ENCODE measurements at places on chromosomes 1 and 21. TPM values are rescaled to one million over a fixed set of nuclear protein-coding genes. Genes with fewer than 3 reads are reported as not detected.

SEMA6C gene
- 2.8 TPM for total RNA-seq

WDR64 gene
- total RNA-seq, result not detected

LCE1F gene
- total RNA-seq, result not detected

AADACL3 gene
- not detected for total RNA-seq

FAM72D gene
- 18.1 TPM for total RNA-seq

CLEC20A gene
- total RNA-seq, result not detected

MCOLN2 gene
- total RNA-seq, result 37.4 TPM

SYDE2 gene
- 3.5 TPM for total RNA-seq

AIRE gene
- not detected for total RNA-seq

DNA sequence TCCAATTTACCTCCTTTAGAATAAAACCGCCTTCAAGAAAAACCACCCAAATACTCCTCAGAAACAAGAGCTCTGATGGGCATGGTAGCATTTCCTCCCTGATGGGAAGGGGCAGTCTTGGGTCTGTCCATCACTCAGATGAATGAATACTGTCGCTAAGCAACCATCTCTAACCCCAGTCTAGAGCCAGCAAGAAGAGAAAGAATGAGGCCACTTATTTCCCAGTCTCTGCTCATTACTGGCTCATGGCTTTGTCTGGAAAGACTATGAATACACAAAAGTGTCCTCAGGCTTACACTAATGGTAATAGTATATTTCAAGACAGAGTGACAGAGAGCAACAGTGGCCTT, 51.0 kb upstream of the F3 start:
- DNase-seq, result no peak

DNA sequence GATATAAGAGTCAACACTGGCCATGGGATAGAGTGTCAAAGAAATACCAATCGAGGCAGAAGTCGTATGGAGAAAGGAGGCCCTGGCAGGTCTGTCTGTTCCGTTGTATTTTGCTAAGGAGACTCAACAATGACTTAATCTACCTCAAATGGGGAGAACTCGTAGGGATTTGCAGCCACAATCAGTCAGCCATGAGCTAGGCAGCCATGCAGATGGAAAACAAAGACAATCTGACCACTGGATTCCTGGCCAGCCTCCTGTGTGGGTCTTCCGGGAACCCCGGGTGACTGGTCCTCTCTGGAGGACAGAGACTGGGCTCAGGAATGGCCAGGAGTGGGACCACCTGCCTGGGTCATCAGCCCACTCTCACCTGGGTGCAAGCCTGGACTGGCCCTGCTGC, 167.8 kb downstream of the ETS2 start:
- DNase-seq, result no peak

- DNase-seq, result no peak
Measured at GRCh38 chr1:36159614-36160387, 3.8 kb downstream of the MAP7D1 start.

GRCh38 chr1:6731905-6732304, 30.3 kb upstream of the DNAJC11 start:
- DNase-seq, result no peak

DNA sequence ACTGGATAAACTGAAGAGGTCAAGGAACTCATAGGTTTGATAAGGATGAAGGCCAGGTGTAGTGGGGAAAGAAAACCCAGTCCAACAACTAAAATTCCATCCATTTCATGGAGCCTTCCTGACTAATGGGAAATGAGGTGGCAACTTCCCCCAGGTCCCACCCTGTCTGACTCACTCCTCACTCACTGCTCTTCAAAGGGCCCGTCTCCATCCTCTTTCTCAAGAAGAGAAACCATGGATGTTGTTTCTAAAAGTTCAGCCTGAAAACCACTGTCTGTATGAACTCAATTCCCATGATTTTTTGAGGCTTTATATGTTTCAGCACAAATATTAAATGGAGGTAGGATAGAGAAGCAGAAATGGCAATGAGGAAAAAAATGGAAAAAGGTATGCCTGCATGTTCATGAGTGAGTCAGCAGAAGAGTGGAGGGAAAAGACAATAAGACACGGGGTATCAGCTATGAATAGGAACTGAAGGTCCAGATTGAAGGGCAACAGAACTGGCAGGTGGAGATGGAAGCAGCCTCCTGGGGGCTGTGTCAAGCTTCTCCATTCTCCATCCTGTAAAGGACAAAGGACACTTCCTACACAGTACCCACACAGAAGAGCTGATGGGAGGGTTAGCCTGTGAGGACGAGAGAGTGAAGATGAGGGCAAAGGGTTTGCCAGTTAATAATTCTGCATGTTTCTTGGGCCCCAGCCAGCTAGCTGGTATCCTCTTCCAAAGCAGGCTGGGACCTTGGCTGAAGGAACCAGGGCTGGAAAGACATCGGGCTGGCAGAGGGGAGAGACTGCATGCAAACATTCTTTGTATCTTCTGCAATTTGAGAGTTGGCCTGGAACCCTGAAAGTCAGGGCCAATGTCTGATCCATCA, 5.5 kb upstream of the ELOVL1 start:
- no peak for DNase-seq

GRCh38 chr1:229097356-229097755, 173.6 kb upstream of the RAB4A start:
- no peak for DNase-seq

- no peak for DNase-seq
Measured at GRCh38 chr1:62625415-62625814, 28.1 kb downstream of the ANGPTL3 start.

DNA sequence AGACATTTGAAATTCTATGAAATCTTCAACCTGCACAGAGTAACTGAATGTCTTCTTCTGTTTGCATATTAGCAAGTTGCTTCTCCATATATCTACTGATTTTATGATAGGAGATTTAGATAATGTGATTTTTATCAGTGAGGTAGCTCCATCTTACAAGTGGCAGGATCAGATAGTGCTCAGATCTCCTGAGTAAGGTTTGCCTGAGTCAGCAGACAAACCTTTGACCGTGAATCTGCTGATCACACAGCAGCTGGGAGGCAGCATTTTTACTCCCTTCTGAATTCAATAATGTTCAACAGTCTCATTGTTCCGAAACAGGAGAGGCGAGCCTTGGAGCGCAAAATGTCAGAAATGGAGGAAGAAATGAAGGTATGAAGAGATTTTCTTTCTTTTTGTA, 141.4 kb downstream of the SYT2 start:
- DNase-seq, result no peak

DNA sequence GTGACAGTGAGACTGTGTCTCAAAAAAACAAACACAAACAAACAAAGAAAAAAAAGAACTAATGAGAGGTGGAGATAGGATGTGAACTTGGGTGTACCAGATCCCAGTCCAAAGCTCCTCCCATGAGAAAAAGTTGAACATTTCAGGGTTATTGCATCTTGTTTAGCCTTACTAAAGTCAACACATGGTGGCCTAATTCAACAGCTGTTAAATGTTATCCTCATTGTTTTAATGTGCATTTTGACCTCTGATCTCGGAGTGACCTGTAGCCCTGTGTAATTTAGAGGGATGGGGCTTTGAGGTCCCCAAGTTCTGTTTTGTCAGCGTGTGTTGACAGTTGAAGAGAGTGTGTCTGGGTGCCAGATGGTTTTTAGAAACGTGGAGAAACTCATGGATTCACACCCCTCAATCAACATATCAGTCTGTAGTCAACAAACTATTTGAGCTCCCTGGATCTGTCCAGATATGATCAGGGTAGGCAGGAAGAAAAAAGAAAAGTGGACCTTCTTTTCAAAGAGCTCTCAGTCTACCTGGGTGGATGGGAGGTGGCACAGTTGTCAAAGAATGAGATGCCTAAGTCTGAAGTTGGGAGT, 34.7 kb downstream of the PTPRU start:
- DNase-seq, result no peak

GRCh38 chr21:28257276-28257675, 735.4 kb downstream of the LTN1 start:
- no peak for DNase-seq

DNA sequence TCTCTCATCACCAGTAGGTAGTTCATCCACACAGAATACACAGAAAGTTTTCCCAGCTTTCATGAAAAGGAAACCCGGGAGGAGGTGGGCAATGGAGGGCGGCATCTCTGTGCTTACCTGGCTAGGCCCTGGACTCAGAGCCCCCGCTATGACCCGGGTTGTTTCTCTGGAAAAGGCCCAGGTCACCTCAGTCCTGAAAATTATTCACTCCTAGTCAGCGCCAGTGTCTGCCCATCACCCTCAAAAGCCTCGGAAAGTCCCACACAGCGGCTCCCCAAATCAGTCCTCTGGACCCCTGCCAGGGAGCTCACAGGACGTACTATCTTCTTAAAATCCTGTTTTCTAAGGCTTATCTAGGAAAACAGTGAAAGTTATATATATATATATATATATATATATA, 51.2 kb downstream of the TCP10L start:
- no peak for DNase-seq

All from activated naive CD4-positive, alpha-beta T cell treated with anti-CD3 and anti-CD28 coated beads, Interleukin-2, amount 50 U/mL, for 72 hours (primary cell).